ENCODE measurements at places on chromosomes 13 and 19.

- no peak for DNase-seq
These were observed 2.1 kb downstream of the ERFL start for GRCh38 chr19:41926028-41926762.

DNA sequence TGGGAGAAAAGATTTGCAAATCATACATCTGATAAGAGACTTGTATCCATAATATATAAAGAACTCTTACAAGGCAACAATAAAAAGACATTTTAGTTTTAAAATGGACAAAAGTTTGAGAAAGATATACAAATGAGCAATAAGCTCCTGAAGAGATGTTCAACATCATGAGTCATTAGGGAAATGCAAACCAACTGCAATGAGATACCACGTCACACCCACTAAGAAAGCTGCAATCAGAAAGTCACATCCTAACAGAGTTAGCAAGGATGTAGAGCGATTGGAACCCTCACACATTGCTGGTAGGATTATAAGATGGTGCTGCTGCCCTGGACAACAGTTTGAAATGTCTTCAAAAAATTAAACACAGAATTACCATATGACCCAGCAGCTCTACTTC lies 50.3 kb downstream of the GSX1 start:
- DNase-seq = no peak

GRCh38 chr13:97932647-97933046 lies 20.8 kb upstream of the IPO5 start:
- no peak for DNase-seq

- no peak for DNase-seq
These were observed 23.8 kb upstream of the VSTM2B start for GRCh38 chr19:29501816-29502580.

DNA sequence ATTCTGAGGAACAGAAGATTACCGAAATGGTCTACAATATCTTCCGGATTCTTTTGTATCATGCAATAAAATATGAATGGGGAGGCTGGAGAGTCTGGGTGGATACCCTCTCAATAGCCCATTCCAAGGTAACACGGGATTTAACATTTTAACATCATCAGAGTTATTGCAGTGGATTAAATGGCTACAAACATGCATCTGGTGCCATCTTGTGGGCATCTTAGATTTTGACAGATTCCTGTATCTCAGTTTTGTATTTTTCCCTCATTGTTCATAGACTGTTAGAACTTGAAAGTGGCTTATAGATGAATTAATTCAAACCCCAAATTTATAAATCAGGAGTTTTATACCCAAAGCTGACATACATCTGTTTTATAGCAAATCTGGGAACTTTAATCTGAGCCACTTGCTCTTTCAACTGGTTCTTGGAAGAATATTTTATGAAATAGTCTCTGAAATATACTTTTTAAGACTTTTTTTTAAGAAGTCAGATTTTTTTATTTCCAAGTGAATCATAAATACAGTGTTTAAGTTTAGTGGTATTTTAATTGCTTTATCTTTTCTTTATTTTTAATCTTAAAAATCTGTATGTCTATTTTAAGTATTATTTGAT lies 215.2 kb downstream of the NBEA start:
- no peak for DNase-seq
